Islet precursor cell (in vitro differentiated cells): ENCODE measurements at places on chromosomes 12 and 14.

GRCh38 chr12:105587237-105587636, 256.7 kb downstream of the C12orf75 start:
- DNase-seq, result no peak

GRCh38 chr12:93706824-93707223, 29.6 kb downstream of the CRADD start:
- DNase-seq, result no peak

- DNase-seq, result peak; percentile 83
Observed at GRCh38 chr12:6735448-6736191, 11.8 kb downstream of the COPS7A start.

GRCh38 chr14:94051115-94051514, 25.0 kb downstream of the OTUB2 start:
- peak; percentile 55 for DNase-seq

DNA sequence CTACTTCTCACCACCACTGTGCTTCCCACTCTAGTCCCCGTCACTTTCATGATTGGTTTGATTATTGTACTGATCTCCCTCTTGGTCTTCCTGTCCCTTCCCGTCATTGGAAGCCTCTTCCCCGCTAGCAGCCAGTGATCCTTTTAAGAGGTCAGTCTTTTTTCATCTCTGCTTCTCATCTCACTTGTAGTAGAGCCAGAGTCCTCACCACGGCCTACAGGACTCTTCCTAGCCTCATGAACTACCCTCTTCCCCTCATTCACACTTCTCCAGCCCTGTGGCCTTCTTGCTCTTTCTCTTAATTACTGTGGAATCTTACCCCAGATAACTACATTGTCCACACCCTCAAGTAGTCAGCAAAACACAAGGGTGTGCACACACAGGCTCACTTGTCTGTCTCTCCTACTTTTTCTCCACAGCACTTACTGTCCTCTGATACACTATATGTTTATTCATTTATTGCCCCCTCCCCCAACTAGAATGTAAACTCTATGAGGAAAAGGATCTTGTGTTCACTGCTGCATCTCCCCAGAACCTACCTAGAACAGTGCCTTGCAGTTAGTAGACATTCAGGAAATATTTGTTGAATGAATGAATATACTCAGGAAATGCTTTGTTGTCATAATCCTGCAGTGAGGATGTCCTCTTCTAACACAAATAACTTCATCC, 66.3 kb downstream of the CKB start:
- no peak for DNase-seq

GRCh38 chr12:96070670-96071279, 35.4 kb upstream of the LTA4H start:
- DNase-seq, result peak; percentile 83

DNA sequence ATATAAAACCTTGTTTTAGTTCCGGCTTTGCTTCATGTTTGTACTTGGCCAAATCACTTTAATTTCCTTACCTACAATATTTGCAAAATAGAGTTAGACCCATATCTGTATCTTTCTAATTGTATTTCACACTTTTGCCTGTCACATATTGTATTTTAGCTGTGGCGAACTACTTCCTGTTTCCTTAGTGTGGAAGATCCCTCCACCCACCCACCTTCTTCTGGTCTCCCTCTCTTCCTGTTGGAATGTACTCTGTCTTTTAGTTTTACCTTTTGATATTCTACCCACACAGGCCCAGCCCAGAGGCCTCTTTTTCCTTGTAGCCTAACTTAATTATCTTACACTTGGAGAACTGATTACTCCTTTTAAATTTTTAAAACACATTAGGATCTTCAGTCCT, 78.2 kb downstream of the SCN8A start:
- no peak for DNase-seq

DNA sequence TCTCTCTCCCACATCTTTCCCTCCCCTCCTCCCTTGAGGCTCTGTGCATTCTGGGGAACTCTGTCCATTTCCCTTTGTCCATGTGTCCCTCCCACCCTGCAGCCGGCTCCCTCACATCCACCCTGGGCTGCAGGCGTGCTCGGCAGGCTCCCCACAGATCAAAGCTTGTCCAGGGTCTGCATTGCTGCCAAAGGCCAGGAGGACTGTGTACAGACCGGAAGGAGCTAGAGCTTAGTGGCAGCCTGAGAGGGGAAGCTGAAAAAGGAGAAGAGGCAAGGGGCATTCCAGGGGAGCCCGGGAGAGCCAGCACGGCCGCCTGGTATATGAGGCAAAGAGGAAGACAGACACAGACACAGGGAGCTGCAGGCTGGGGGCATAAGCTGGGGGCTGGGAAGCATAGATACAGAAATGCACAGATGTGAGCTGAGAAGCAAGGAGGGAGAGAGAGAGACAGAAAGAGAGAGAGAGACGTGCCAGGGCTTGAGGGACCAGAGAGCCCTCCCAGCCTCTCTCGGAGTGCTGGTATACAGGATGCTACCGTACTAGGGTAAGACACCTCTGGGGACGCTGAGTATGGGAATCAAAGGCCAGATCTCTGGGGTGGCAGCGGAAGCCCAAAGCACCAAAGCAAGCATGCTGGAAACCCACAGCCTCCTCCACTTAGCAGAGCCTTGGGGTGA, 3.3 kb downstream of the CD4 start:
- DNase-seq, result peak; percentile 62

DNA sequence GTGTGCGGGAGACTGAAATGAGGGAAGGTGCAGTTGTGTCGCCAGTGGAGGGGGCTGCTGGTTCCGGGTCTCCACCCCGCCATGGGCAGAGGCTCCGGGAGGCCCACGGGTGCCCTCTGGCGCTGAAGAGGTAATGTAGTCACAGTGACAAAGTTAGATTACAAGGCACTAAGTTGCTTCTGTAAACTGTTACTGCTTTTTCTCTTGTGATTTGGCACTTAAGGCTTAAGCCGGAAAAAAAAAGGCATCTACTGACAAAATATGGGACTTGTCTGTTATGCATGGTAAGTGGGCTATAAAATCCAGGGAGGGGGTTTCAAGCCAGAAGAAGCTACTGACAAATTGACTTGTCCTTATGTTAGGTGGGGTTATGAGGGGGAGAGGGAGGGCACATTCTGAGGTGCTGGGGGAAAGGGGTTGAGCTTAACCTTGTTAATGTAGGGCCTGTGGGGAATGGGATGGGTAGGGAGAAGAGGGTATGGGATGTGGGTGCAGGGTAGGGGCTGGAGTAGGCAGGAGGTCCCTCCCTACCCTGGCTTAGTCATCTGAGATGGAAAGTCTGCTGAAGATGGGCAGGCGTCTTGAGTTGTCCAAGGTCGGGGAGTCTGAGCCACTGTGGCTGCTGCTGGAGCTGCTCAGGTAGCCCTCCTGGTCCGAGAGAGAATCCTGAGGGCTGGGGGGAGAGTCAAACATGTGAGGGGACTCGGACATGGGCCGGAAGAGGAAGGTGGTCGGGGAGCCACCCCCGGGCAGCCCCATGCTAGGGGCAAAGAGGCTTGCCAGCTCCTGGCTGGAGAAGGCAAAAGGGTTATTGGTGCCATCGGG, 3.7 kb downstream of the ZFP36L1 start:
- DNase-seq, result peak; percentile 89

DNA sequence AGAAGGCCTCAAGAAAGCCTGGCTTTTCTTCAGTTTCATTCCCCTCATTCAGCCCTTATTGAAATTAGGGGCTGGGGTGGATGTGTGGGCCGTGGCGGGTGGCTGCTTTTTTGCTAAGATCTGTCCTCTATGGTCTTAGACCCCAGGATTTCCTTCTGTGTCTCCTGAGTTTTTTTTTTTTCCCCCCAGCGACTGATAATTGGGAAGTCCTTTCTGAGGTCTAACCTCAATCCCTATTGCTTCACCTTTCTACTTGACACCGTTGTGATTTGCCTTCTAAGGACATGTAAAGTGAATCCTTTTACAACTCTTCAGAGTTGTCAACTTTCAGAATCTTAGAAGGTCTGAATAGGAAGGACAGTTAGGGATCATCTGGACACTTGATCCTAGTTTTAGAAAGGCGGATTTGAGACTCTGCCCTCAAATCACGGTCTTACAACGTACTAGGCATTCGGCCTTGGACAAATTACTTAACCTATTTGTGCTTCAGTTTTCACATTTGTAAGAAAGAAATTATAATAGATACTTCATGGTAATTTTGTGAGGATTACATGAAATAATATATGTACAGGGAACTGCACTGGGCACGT, 4.4 kb downstream of the GPR84 start:
- no peak for DNase-seq

GRCh38 chr12:29164477-29165393, 15.7 kb downstream of the FAR2 start:
- DNase-seq, result no peak

- no peak for DNase-seq
Observed at GRCh38 chr12:46388427-46389021, 16.0 kb upstream of the SLC38A2 start.

DNA sequence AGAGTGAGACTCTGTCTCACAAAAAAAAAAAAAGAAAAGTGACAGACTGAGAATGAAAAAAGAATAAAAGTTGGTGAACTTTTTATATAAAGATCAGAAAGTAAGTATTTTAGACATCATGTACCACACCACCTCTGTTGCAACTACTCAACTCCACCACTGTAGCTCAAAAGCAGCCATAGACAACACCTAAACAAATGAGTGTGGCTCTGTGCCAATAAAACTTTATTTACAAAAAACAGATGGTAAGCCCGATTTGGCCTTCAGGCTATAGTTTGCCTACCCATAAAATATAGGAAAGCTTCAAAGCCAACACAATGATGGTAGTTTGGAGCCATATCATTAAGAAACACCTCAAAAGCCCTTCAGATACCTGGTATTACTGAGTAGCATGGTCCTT, 154.5 kb upstream of the FOXN3 start:
- no peak for DNase-seq

GRCh38 chr12:46179693-46180452, 89.0 kb downstream of the SLC38A1 start:
- DNase-seq, result no peak

- DNase-seq, result no peak
Observed at GRCh38 chr12:52003016-52003550, 3.7 kb upstream of the TAMALIN start.

DNA sequence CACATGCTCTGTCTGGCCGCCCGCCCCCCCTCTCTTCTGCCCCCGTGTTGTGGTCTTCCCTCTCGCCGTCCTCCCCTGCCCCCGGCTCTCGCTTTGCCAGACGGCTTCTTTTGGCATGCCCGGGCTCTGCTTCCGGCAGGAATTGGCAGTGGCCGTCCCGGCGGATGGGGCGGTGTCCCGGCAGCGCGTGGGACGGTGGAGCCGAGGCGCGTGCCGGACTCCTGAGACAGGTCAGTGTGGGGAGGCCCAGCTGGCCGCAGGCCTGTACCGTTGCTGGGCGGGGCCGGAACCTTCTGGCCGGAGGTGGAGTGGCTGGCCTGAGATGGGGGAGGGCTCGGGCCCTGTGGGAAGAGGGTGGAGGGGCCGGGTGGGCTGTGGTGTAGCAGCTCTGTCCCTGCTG, 17.1 kb downstream of the KIF26A start:
- DNase-seq, result no peak

DNA sequence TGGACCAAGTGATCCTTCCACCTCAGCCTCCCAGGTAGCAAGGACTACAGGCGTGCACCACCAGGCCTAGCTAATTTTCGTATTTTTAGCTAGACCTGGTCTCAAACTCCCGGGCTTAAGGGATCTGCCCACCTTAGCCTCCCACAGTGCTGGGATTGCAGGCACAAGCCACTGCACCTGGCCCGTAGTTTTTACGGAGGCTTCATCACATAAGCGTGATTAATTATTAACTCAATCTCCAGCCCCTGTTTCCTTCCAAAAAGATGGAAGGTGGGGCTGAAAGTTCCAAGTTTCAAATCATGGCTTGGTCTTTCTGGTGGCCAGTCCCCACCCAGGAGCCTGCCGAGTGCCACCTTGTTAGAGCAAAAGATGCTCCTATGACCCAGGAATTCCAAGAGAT, 22.5 kb upstream of the HIF1A start:
- no peak for DNase-seq

DNA sequence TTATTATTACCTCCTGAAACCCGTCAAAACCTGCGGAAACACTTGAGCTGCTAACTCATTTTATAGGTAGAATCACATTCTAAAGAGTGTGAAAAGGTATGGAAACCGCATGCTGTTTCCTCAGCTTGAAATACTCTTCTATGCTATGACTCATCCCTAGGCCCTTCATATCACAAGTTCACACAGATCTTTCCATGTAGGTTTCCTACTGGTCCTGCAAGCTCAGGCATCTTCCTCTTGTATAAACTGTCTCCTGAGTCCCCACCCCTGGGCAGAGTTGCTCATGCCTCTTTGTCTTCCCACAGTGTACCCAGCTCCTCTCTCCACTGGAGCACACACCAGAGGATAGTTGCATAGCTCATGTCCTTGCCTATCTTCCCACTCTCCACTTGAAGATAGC, 84.7 kb downstream of the CMAS start:
- DNase-seq, result no peak

DNA sequence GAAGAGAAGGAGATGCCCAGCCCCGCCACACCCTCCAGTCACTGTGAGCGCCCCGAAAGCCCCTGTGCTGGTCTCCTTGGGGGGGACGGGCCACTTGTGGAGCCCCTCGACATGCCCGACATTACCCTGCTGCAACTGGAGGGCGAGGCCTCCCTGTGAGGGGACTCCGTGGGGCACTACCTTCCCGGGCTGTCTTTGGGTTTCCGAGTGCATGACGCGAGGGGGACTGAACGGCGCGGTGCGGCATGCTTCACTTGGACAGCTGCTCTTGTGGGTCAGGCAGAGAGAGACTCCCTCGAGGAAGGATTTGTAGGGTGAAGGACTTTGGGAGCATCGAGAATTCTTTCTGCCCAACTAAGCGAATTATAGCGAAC, 1.1 kb downstream of the CCDC184 start:
- peak; percentile 57 for DNase-seq

DNA sequence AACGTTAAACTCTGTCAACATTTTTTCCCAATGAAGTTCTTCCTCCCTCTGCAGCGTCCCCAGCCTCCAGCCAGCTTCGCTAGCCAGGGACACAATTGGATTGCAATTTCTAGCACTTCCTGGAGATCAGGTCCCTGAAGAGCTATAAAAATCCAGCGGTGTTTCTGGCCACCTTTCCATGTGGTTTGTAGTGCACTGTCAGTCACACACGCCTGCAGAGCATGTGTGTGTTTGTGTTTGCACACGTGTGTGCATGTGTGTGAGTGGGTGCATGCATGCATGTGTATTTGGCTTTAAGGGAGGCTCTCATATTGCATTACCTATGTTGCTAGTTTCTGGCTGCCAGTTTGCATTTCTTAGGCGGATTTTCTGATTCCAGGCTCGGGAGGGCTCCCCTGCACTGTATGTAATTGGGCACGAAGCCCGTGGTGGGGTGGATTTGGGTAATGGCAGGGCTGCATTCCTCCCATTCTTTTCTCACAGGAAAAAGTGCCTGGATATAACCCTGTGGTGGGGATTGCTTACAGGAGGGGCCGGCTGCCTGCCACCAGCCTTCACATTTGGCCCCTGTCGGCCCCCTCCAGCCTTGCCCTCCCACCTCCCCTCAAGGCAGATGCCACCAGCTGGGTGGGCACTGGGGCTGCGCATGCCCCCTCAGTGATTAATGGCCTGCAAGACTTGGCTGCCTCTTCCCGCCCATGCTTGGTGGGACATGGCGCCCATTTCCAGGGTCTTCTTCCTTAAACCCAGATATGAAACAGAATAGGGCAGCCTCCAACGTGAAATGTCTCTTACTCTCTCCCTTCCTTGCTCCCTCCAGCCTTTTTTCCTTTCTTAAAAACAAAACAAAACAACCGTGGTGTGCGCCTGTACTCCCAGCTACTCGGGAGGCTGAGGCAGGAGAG, 74.0 kb downstream of the TSPAN9 start:
- peak; percentile 91 for DNase-seq
